ENCODE measurements at places on chromosomes 12 and 14.

GRCh38 chr12:27309293-27309994, 23.2 kb upstream of the BMAL2 start:
- DNase-seq, result no peak

DNA sequence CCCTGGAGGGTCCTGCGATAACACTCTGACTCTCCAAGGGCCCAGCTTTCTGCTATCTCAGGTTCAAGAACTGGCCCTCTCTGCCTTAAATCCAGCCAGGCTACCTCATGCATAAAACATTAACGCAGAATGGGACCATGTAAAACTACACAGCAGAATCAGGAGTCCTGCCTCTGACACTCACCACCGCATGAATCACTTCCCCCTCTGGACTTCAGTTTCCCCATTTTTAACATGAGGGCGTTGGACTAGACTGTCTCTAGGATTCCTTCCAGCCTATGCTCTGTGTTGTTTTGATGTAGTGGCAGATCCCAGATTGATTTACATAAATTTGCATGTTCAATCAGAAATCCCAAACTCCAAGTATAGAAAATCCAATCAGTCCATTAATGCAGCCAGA, 3.3 kb downstream of the NCKAP5L start:
- no peak for DNase-seq

DNA sequence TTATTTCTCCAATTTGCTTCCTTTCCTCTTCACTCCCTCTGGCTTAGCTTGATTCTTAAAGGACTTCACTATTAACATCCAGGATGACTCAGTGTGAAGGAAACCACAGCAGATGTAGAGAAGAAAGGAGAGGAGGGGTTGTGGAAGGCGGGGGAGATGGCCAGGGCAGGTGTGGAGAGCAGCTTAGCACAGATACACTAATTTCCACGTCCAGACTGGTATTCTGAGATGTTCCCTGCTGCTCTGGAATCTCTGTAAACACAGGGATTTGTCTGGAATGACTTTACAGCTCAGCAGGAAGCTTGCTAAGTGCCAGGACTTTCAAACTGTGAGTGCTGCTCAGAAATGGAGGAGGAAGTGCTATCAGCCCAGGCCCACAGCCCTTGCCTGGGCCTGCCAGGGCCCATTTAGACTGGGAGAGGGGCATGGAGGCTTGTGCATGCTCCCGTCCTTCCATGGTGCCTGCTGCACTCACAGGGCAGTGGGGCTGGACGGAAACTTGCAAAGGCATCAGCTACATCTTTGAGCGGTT, 202.5 kb upstream of the DDHD1 start:
- DNase-seq, result peak; percentile 8

DNA sequence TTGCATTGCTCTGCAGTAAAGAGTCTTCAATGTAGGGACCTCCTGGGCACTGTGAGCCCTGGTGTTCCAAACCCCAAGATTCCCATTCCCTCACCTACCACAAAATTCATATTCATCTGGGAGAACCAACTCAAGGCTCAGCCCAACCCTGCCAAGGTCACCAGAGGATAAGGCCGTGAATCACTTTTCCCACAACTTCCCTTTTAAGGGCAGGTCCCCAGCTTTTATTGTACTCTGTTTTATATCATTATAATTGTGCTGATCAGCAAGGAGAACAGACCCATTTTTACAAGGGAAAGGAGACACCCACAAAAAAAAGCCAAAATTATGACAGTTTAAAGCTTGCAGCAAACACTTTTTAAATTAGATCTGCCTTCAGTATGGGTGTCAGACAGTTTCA, 363.0 kb upstream of the FKBP4 start:
- no peak for DNase-seq

DNA sequence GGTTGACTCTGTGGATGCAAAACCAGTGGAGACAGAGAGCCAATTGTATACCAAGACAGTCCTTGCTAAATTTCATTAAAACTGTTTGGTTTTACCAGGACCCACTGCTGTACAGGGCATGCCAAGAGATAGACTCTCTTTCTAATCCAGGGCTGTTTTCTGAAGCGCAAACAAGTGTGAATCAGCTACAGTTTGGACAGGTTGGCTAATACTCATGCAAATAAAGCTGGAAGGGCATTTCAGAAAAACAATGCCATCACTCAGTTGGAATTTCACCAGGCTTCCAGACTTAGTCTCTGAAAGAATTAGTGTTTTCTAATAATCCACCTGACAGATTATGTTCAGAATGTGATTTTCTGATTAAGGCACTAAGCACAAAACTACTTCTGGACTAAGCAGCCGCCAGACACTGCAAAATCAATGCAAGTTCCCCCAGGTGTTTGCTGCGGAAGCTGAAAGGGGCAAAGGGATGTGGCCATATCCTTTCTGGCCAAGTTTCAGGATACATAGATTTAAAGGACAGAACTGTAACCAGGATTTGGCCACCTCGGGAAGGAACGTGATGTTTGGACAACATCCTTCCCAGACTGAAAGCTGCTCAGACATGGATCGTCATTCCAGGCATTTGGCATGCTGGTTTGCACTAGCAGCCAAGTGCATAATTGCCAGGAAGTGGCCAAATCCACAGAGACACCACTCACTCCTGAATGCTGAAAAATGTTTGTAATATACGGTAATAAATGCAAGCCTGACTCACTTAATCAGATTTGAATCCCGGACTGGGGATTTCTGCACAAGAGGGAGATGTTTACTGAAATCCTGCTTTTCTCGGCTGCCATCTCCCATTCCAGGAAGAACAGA, 32.0 kb upstream of the CDKN3 start:
- DNase-seq, result no peak

- no peak for DNase-seq
Observed at GRCh38 chr14:31508135-31508534, 20.3 kb upstream of the GPR33 start.

- DNase-seq, result no peak
Observed at GRCh38 chr14:35470755-35471154, 63.2 kb upstream of the INSM2 start.

DNA sequence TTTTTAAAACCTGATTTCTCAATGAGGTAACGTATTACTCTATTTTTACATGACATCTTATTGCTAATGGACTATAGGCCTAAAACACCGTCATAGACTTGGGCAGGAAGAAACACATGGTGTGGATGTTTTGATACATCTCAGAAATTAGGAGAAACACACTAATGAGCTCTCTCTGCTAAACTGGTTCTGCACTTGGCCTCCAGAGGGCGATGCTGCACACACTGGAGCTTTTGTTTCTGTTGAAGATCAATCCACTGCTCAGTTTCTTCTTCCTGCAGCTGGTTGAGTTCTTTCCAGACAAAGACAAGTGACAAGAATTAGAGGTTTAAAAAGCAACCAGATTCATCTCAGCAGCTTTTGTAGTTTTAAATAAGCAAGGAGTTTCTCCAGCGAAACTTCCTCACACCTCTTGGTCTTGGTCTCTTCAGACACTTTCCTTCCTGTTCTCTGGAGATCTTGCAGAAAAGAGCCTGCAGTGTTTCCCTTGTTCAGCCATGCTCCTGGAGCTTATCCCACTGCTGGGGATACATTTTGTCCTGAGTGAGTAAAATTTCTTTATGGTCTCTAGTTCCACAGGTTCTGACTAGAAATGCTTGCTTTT, 178.5 kb upstream of the OR4E1 start:
- no peak for DNase-seq

All from occipital lobe (tissue), 3 donors.